Activated CD4-positive, alpha-beta T cell treated with anti-CD3 and anti-CD28 coated beads, Interleukin-2, Interleukin-6, amounts not matched to agents 100 ng/mL and 50 ng/mL, durations not matched to agents 16 hours and 8 hours (primary cell): ENCODE measurements at places on chromosomes 12 and 14.

DNA sequence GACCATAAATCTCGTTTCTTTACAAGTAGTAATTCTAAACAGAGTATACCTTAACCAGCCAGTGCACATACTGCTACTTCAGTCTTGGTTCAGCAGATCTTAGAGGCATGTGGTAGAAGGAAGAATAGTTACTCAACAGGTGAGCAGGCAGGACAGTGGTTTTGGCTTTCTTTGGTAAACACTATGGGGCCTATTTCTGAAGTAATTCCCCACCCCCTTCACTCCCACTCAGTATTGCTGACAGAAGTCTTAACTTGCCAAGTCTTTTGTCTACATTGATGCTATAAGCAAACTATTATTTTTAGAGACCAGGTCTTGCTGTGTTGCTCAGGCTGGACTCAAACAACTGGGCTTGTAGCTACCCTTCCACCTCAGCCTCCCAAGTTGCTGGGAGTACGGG, 68.5 kb downstream of the FBXO34 start:
- peak; percentile 53 for DNase-seq

DNA sequence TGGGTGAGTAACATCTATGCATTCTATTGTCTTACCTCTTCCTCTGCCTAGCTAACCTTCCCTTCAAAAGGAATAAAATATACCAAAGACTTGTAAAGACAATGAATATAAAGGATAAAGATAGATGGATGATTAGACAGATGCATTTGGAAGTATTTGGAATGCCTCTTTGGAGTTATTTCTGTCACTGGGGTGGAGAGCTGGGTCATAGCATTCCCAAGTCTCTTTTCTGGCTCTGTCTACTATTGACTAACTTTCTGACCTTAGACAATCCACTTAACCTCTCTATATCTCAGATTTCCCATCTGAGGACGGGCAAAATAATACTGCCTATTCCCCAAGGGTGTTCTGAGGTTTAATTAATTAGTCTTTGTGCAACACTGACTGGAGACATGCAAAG, 517.4 kb downstream of the DIO2 start:
- DNase-seq: no peak

DNA sequence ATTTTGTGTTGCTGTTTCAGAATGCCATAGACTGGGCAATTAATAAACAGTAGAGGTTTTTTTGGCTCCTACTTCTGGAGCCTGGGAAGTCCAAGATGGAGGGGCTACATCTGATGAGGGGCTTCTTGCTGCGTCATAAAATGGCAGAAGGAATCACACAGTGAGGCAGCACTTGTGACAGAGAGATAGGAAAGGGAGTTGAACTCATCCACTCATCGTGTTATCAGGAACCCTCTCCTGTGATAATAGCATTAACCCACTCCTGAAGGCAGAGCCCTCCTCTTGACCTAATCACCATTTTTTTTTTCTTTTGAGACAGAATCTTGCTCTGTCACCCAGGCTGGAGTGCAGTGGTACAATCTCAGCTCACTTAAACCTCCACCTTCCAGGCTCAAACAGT, 9.7 kb downstream of the TDG start:
- DNase-seq: no peak

DNA sequence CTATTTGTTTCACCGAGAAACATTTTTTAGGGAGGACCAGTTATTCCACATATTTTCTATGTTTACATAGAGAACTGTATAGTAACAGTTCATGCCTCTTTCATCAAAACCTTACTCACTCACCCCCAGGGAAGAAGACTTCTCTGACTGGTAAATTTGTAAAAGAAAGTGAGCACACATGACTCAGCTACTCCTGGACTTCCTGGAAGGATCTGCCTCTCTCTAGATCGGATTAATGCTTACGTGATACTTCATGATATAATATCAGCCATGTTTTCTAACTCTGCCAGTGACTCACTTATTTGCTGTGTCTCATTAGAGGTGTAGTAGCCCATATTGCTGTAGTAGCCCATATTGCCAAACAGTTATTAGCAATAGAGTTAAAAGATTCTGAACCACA, 494.3 kb upstream of the ATXN7L3B start:
- DNase-seq: no peak

- DNase-seq: no peak
Measured at GRCh38 chr12:106508966-106509365, 73.8 kb upstream of the RFX4 start.
